ENCODE measurements at places on chromosomes 3 and 15.

DNA sequence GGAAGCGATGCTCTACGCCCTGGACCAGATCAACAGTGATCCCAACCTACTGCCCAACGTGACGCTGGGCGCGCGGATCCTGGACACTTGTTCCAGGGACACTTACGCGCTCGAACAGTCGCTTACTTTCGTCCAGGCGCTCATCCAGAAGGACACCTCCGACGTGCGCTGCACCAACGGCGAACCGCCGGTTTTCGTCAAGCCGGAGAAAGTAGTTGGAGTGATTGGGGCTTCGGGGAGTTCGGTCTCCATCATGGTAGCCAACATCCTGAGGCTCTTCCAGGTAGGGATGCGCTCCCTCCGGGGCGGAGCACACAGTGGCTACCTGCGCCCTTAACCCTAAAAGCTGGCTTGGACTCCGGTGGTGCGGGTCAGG, 698 bp downstream of the GRM7 start:
- no peak for DNase-seq

DNA sequence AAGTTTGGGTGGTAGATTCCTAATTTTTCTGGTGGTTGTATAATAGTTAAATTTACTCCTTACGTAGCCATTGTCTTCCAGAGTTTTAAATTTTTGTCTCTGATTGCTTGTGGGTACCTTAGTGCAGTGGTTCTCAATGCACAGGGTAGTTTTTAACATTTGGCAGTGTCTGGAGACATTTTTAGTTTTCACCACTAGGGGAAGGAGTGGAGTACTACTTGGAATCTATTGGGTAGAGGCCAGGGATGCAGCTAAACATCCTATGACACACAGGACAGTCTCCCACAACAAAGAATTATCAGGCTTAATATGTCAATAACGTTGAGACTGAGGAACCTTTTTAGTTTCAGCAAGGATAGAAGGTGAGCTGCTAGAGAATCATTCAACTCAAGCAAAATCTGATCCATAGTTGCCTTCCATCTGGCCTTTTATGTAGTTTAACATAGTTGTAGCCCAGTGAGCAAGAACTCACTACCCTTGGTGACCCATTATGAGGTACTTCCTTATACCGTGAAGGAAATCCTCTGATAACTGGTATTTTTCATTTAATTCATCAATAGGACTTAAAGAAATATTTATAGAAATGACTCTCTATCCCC, 8.6 kb upstream of the STX19 start:
- peak; percentile 29 for DNase-seq

- DNase-seq, result no peak
Measured at GRCh38 chr15:69013726-69014406, 629 bp upstream of the NOX5 start.

DNA sequence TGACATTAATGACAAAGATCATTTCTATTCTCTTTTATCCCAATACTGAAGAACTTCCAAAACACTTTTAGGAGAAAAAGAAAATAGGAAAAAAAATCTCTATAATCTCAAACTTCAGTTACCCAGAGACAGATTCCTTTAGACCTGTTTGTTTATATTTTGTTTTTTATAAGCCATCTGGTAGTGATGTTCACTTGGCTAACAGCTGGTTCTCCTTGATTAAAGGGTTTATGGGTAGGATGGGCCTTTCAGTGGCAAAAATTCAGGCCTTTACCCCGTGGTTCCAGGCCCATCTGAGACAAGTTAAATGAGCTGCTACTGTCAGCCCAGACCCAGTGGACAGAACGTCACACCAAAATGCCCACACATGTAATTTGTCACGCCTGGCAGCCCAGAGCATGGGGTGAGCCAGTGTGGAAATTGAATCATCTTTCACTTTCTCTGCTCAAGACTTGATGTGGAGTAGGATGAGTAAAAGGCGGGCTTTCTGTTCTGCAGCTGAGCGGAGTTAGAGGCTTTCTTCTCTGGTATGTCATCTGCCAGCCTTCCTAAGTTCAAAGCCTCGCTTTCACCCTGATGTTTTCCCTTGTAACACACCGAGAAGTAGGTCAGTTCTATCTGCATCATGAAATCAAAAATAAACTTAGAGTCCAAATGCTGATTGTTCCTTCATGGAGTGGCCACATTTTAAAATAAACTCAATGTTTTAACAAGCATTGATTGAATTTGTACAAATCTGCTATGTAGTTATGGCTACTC, 62.5 kb upstream of the SKOR1 start:
- DNase-seq, result no peak

GRCh38 chr3:55827786-55828185, 340.7 kb upstream of the WNT5A start:
- DNase-seq, result no peak

DNA sequence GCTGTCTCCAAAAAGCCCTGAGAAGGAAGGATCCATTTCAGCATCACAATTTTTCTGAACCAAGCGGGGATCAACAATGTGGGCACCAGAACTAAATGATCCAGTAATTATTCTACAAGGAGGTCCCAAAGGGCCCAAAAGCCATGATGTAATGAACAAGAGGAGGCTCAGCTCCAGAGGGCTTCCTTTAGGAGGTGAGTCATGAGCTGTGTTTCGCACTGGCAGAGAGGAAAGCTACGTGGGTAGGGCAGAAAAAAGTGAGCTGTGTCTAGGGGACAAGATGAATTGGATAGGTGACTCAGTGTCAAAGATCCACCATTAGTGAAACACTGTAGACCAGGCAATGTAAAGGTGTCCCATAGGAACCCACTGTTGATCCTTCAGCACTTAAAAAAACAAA, 113.4 kb downstream of the RORA start:
- peak; percentile 3 for DNase-seq

GRCh38 chr15:68229386-68230156, at the start of gene CLN6:
CLN6 (minus strand) TSS chr15:68229728; CDS start chr15:68229584, 144 bp downstream.
- DNase-seq, result peak; percentile 42

DNA sequence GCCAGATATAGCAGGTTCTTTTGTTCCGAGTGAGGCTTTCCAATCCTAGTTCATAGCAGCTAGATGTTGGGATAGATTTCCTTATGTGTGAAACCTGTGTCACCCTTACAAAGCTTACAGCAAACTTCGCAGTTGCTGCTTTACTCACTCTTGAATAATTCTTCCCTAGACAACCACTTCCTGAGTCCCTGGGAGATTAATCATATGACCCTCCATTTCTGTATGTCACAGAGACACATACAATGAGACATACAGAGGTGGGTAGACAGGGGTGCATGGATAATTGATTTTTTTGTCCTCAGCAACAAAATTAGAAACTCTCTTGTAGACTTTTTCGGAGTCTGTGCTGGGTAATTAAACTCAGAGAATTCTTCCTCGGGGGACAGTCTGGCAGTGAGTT, 163.2 kb downstream of the NSUN3 start:
- DNase-seq, result no peak

DNA sequence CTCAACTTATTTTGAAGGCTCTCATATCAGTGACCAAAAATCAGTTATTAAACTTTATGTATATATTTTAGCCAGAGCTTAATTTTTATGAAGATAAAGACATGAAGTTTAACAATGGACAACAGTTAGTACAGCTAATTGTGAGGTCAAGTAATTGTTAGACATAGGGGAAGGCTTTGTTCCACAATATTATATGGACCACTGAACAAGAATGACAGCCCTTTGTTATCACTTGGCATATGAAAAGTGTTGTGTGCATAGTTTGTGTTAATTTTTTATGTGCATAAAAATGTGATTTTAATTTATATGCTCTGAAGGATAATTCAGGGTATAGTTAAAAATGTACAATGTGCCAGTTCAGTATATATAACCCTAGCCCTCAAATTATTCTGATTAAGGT, 12.0 kb downstream of the DNAJC19 start:
- DNase-seq, result no peak

DNA sequence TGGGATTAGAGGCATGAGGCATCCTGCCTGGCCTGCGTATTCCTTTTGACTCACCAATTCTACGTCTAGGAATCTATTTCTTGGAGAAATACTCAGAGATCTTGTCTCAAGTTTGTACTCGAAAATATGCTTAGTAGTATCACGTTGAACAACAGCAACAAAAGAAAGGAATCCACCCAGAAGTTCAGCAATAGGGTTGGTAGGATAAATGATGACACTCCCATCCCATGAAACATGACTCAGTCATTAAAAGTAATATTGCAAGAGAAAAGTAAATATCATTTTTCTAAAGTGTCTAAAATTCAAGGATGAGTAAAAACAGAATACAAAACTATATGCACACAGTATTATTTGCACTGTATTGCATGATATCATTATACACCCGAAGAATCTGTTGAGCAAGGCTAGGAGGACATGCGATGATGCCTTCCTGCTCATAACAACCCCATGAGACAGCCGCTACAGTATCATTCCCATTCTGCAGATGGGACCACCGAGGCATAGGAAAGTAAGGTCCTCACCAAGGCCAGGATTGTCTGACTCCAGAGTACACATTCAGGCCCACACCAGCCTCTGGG, 61.5 kb downstream of the SLC6A1 start:
- DNase-seq, result no peak

Measured in dermis microvascular lymphatic vessel endothelial cell (primary cell).